ENCODE measurements at places on chromosomes 5 and 9.

- DNase-seq = no peak
Observed at GRCh38 chr5:39178171-39178570, 41.2 kb downstream of the FYB1 start.

DNA sequence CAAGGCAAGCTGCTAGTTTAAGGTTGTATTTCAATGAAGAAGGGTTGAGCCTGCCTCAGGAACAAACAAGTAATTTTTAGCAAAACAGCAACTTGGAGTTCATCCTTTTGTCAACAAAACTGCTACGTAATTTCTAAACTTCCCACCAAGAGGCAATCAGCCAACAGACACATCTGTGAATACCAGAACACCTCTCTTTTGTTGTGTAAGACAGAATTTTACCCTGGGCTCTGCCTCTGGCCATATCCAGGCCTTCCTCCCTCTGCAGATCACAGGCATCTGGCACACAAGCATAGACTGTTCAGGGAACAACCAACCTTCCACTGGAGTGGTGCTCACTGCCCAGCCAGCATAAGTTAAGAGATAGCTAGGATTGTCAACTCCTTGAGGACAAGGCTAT is 409.0 kb downstream of the SPOCK1 start:
- DNase-seq = no peak

- DNase-seq = no peak
Observed at GRCh38 chr9:107816561-107817021, 327.0 kb upstream of the KLF4 start.

DNA sequence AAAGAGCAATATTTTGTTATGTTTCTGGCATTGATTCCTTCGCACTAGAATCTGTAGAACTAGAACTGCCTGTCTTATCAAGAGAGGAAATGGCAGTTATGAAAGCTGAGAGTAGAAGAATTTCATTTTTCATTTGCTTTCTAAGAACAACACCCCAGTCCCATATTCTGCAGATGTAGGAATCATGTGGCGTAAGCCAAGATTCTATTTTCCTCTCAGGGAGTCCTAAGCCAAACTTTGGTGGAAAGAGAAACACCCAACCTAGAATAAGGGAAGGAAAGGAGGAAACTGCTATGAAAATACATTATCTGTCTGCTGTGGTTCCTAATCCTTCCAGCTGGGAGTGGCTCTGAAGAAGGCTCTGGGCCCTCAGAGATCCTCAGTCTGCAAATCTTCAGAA is 1176.9 kb upstream of the C9orf72 start:
- no peak for DNase-seq

GRCh38 chr9:12856603-12857002 is 81.8 kb downstream of the LURAP1L start:
- no peak for DNase-seq

DNA sequence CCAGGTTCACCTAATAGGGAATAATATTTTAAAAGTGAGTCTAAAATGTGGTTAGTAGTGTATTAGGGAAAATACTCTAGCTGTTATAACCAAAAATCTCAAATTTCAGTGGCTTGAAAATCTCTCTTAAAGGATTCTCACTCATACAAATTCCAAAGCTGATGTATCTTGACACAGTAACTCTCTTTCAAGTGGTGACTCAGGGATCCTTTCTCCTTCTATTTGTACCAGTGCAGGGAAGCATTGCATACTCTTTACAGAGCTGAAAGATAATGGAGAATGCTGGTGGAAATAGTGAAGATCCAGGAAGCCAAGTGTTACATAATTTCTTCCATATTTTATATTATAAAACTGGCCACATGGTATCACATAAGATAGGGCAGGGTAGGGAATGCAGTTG is 560.2 kb upstream of the CDH9 start:
- no peak for DNase-seq

- DNase-seq = no peak
Observed at GRCh38 chr5:171861381-171861780, 75.8 kb downstream of the SMIM23 start.

DNA sequence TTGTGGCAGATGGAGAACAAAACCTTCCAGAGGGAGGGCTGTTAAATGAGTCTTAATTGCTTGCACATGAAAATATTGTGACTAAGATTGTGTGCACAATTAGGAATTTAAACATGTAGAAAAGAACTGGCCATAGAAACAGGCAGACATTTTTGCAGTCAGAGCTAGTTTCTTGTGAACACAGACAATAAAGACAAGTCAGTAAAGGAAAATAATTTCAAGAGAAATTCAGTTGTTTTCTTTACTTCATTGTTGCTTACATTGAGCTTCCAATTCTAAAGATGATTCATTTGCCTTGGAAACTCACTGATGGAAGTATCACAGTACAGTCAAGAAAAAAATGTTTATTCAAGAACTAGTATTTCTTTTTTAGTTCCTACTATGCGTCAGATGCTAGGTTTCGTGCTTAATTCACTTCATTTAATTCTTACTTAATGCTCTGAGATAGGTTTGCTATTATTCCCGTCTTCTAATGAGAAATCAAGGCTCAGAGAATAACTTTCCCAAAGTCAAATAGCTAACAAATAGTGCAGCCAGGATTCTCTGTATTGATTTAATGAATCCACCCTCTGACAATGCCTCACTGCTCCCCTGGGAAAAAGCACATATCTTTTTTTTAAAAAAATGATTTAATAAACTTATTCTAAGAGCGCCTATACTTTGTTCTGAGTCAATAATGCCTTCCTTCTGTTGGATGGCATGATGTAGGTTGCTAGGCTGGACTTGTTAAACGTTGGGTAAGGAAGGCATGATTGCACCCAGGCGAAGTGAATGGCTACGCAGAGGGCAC is 581.4 kb downstream of the RAB3C start:
- no peak for DNase-seq

Data from stimulated activated CD8-positive, alpha-beta memory T cell treated with anti-CD3 and anti-CD28 coated beads, Interleukin-7, amount 100 ng/mL, for 1 hour (primary cell).